ENCODE measurements at places on chromosomes 7 and 10. TPM values are rescaled to one million over a fixed set of nuclear protein-coding genes. Genes with fewer than 3 reads are reported as not detected.

The STEAP1B gene
- polyA plus RNA-seq = 0.14 TPM

The TAC1 gene
- polyA plus RNA-seq = 3.9 TPM

The CUZD1 gene
- 2.2 TPM for polyA plus RNA-seq

The NXPH1 gene
- not detected for polyA plus RNA-seq

The FRMD4A gene
- 22.2 TPM for polyA plus RNA-seq
